A549 treated with Mapracorat at 1 μM for 4 hours (cell line): ENCODE measurements at places on chromosomes 11 and 22. TPM values are rescaled to one million over a fixed set of nuclear protein-coding genes. Genes with fewer than 3 reads are reported as not detected.

CD6 gene
- 0.08 to 0.18 TPM (median 0.15 TPM) in 4 of 5 replicates, not detected in the other for total RNA-seq

GPHA2 gene
- not detected in 5 replicates for total RNA-seq

MMP27 gene
- total RNA-seq = not detected in 5 replicates

CECR2 gene
- 0.06 to 0.14 TPM (median 0.10 TPM) in 5 replicates for total RNA-seq

MYO18B gene
- 0.02 to 0.09 TPM (median 0.03 TPM) in 5 replicates for total RNA-seq

ACAD8 gene
- total RNA-seq = 7.9 to 10.1 TPM (median 9.2 TPM) in 5 replicates

OR51B2 gene
- not detected in 5 replicates for total RNA-seq

KCNK7 gene
- 0.28 to 1.5 TPM (median 0.86 TPM) in 5 replicates for total RNA-seq

KRTAP5-11 gene
- not detected in 5 replicates for total RNA-seq

ST14 gene
- 0.04 to 0.25 TPM (median 0.10 TPM) in 4 of 5 replicates, not detected in the other for total RNA-seq

BLID gene
- total RNA-seq = not detected in 5 replicates

AQP11 gene
- 0.94 to 1.7 TPM (median 1.6 TPM) in 5 replicates for total RNA-seq

FJX1 gene
- 36.0 to 46.3 TPM (median 42.8 TPM) in 5 replicates for total RNA-seq

CCDC89 gene
- not detected in 5 replicates for total RNA-seq

OR51B6 gene
- not detected in 5 replicates for total RNA-seq

DHCR7 gene
- total RNA-seq = 39.2 to 52.6 TPM (median 48.3 TPM) in 5 replicates

DBX1 gene
- not detected in 5 replicates for total RNA-seq

TRMT2A gene
- 18.4 to 28.3 TPM (median 23.4 TPM) in 5 replicates for total RNA-seq

MGAT3 gene
- total RNA-seq = 0.43 to 0.84 TPM (median 0.71 TPM) in 5 replicates

ADAMTS15 gene
- total RNA-seq = 4.7 to 8.1 TPM (median 6.8 TPM) in 5 replicates

P4HA3 gene
- 35.5 to 58.6 TPM (median 49.8 TPM) in 5 replicates for total RNA-seq

CCT8L2 gene
- total RNA-seq = not detected in 5 replicates

PRR33 gene
- not detected in 5 replicates for total RNA-seq

OR52B4 gene
- not detected in 5 replicates for total RNA-seq
